ENCODE measurements at places on chromosomes 5 and 9.

DNA sequence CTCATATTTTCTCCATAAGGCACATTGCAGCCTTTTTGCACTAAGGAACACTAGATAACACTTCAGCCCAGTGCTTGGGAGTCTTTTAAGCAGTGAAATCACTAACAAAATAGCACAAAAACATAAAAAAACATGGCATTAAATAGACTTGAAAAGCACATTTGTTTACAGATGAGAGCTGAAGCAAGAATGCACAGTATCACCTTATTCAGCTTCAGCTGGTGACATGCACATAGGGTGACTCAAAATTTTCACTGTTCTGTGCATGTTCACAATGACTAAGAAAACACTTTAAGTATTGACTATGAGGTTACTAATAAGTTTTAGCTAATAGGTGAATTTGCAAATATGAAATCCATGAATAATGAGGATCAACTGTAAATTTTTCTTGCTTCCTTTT is 293.9 kb upstream of the TARS1 start:
- DNase-seq, result no peak

DNA sequence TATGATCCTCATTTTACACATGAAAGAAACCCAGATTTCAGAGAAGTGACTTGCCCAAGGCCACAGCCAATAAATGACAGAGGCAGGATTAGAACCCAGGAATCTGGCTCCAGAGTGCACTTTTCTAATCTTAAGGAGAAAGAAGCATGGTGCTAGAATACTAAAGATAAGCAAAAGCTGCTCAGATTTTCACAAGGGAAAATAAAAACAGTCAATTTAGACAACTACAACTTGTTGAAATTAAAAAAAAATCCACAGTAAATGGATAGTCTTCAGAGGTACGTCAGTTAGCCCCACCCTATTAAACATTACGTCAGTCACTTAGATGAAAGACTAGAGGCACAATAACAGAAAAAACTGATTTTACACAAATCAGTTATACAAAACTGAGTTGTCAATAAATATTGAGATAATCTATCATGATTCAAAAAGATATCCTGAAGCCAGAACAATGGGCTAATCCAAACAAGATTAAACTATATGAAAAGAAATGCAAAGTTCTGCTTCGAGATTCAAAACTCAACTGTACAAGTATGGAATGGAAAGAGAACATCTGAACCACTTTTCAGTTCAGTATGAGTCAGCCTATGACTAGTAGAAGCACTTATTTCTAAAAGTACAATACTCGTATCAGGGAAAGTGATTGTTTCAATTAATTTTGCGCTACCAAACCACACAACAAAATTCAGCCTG is 9.3 kb downstream of the TMEM245 start:
- no peak for DNase-seq

- no peak for DNase-seq
These were observed 364.7 kb upstream of the IRX1 start for GRCh38 chr5:3230941-3231340.

DNA sequence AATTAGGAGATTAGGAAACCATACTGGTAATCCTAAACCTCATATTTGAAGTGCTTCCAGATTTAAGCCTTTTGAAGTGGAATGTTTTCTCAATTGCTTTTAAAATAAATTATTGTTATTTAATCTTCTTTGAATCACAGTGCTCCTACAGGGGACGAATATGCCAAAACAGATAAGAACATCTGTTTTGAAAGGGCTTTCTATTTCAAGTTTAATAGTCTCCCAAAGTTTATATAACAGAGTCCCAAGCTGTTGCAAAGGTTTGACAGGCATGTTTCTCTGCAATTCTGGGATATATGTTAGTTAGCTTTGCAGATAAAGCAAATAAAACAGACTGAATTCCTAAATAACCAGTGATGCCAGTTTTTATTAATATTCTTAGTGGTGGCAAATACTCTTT is 803.7 kb downstream of the TLE4 start:
- DNase-seq, result no peak

- no peak for DNase-seq
These were observed 44.0 kb upstream of the AKNA start for GRCh38 chr9:114431770-114432169.

GRCh38 chr5:5880077-5880763 is 457.7 kb downstream of the ICE1 start:
- no peak for DNase-seq

GRCh38 chr5:62431735-62432620 is 19.4 kb downstream of the IPO11 start:
- no peak for DNase-seq

DNA sequence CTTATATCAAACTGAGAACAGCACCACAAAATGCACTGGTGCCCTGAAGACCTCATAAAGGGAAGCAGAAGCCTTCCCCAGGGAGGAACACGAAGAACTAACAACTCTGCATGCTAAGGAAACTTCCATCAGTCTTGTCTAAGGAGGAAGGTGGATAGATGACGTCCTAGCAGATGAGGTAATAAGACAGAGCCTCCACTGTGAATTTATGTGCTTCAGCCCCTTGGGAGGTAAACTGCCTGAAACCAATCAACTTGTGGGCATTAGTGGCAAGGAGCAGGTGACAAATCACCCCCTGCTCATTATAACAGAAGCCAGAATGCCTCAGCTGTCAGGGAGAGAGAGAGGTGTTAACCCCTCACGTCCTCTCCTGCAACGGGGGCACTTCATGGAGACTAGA is 48.9 kb upstream of the SPIN1 start:
- no peak for DNase-seq

- DNase-seq, result no peak
These were observed 22.2 kb upstream of the ADAMTS2 start for GRCh38 chr5:179367491-179367890.

- no peak for DNase-seq
These were observed 27.7 kb downstream of the GRAMD2B start for GRCh38 chr5:126450907-126451306.

DNA sequence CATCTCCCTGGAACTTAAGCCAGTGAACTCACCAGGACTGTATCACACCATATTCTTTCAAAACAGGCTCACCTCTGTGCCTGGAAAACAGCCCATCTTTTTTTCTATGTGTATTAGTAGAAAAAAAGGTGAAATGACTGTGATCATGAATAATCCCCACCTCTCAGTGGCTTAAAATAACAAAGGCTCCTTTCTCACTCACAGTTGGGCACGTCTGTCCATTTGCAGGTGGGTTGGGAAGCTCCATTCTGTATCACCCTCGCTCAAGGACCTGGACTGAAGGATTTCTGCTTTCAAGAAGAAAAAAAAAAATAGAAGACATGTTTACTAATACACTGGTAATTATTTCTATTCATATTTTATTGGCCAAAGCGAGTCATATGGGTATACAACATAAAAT is 17.3 kb upstream of the FGF1 start:
- DNase-seq, result no peak

DNA sequence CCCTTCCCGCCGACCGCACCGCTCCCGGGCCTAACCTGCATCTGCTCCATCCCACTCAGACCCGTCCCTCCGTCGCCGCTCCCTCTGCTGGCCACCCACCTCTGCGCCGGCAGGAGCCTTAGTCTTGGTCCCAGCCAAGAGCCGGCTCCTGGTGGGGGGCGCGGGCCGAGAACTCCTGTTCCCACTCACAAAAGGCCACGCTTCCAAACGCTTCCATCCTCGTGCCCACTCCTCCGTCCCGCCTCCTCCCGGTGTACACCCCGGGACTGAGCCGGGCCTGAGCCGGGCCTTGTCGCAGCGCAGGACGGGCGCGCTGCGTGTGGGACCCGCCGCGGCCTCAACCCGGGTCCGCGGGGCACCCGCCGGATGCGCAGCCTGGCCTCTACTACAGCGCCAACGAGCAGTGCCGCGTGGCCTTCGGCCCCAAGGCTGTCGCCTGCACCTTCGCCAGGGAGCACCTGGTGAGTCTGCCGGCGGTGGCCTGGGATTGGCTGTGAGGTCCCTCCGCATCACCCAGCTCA is 7.5 kb downstream of the ADAMTS13 start:
- no peak for DNase-seq

GRCh38 chr9:116940614-116941215 is 253.6 kb downstream of the TRIM32 start:
- no peak for DNase-seq

GRCh38 chr5:96855031-96855872 is 21.0 kb upstream of the ERAP2 start:
- DNase-seq, result no peak

GRCh38 chr5:57761513-57761912 is 278.9 kb upstream of the ACTBL2 start:
- DNase-seq, result no peak

DNA sequence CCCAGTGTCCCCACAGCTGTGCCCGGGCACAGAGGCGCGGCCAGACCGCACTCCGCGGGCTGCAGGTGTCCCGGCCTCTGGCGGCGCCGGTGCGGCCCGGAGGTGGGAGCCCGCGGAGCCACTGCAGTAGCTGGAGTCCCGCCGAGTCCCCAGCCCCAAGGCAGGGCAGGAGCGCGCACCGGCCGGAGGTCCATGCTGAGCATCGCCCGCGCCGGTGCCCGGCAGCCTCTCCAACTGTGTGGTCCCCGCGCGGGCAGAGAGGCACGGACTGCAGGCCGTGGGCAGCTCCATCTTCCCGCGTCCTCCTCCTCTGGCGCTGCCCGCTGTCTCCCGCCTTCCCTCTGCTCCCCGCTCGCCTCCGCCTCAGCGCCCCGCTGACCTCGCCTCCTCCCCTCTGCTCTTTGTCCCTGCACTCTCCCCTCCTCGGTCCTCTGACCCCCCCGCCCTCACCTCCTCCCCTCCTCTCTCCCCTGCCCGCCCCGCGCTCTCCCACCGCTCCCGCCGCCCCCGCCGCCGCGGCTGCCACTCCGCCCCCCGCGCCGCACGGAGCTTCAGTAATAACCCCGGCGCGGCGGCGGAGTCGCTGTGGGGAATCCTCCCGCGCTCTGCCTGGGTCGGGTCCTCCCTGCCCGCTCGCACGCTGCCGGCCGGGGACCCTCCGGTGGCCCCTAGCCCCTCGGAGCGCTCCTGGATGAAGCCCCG is at the start of gene ADAMTS16:
ADAMTS16 (plus strand) TSS at position 554 of the 702 bp plus-strand sequence; CDS start at position 692, 138 bp downstream.
- DNase-seq, result no peak

DNA sequence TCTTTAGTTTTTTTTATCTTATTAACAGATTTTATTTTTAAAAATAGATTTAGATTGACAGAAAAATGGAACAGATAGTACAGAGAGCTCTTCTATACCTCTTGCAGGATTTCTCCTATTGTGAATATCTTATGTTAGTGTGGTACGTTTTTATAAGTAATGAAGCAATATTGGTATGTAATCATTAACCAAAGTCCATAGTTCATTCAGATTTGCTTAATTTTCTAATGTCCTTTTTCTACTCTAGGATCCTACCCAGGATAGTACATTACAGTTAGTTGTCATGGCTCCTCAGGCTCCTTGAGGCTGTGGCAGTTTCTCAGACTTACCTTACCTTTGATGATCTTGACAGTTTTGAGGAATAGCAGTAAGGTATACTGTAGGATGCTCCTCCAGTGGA is 30.4 kb downstream of the PPP2R2B start:
- DNase-seq, result no peak

DNA sequence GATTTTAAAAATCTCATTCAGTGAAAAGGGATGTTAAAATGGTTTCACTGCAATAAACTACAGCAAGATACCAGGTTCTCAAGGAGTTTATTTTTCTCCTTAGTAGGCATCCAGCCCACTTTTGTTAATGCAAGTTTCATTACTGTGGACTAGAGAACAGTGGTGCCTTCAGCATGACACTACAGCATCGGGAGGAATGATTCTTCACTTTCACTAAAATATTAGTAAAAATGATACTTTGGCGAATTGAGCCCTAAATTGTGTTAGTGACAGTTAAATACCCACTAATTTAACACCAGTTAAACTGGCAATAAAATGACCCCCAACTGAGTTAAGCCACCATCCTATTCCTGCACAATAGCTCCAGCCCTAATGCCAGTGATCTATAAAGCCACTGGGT is 152.2 kb upstream of the MPDZ start:
- no peak for DNase-seq

DNA sequence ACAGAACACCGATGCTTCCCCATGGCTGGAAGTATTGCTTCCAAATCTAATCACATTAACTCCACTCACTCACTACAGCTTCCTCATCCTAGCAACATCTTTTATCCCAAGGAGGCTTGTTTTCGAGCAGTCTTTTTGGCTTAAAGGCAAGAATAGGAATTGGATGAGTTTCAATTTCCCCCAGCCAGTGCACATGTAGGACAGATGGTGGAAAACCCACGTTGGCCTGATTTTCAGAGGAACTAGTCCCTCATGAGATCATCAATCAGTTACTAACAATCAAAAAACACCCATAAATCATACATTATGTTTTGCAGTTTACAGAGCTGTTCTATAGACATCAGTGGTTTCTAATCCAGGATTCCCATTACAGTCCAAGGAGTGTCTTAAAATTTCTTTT is 48.5 kb upstream of the AGXT2 start:
- no peak for DNase-seq

DNA sequence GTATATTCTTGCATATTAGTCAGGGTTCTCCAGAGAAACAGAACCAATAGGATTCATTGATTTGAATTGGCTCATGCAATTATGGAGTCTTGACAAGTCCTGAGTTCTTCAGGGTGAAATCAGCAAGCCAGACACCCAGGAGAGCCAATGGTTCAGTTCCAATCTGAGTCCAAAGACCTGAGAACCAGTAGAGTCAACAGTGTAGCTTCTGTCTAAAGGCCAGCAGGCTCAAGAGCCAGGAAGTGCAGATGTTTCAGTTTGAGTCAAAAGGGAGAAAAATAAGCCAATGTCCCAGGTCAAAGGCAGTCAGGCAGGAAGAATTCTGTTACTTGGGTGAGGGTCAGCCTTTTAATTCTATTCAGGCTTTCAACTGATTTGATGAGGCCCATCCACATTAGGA is 37.8 kb upstream of the ANKRD34B start:
- no peak for DNase-seq

GRCh38 chr9:135180586-135180985 is 93.1 kb downstream of the OLFM1 start:
- no peak for DNase-seq

DNA sequence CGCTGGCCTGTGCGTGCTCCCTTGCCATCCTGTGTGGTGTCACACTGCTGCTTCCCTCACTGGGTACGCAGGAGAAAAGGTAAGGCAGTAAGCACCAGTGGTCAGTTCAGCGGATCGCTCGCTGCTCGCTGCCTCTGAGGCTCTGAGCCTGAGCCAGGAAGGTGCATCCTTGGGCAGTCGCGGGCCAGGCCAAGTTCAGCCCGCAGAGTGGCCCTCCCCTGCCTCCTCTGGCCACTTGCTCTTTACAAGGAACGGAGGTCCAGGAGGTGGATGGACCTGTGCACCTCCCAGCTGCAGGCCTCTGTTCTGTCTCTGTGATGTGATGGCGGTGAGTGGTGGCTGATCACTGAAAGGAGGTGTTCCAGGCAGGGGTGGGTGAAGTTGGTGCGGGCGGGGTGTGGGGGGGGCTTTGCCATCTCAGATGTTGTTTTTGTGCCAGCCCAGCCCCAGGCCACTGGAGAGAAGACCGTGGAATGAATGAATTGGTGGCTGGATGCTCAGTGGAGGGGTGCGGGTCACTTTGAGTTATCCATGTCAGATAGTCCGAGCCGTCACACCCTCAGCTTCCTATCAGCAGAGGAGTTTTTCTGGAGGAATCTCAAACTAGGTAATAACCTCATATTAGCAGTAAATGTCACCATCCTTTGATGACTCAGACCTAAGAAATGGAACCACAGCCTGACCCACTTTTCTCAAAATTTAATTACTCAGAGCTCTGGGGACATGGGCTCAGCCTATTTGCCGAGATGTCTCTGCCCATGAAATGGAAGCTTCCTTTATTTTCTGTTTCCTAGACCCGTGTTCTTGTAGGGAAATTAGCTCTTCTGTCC is 7.3 kb downstream of the COL5A1 start:
- DNase-seq, result no peak

GRCh38 chr9:1721196-1721595 is 294.0 kb upstream of the SMARCA2 start:
- no peak for DNase-seq
